ENCODE measurements at places on chromosomes 3 and 15. TPM values are rescaled to one million over a fixed set of nuclear protein-coding genes. Genes with fewer than 3 reads are reported as not detected.

The PAQR9 gene
- total RNA-seq = not detected

The AGBL1 gene
- not detected for total RNA-seq

DNA sequence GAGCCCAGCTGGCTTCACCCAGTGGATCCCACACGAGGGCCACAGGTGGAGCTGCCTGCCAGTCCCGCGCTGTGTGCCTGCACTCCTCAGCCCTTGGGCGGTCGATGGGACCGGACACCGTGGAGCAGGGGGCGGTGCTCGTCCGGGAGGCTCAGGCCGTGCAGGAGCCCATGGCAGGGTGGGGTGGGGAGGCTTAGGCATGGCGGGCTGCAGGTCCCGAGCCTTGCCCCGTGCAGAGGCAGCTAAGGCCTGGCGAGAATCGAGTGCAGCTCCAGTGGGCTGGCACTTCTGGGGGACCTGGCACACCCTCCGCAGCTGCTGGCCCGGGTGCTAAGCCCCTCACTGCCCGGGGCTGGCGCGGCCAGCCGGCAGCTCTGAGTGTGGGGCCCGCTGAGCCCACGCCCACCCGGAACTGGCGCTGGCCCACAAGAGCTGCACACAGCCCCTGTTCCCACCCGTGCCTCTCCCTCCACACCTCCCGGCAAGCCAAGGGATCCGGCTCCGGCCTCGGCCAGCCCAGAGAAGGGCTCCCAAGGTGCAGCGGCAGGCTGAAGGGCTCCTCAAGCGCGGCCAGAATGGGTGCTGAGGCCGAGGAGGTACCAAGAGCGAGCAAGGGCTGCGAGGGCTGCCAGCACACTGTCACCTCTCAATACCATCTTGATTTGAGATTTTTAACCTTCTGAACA, 121.4 kb downstream of the EPHB1 start:
- no peak for DNase-seq

DNA sequence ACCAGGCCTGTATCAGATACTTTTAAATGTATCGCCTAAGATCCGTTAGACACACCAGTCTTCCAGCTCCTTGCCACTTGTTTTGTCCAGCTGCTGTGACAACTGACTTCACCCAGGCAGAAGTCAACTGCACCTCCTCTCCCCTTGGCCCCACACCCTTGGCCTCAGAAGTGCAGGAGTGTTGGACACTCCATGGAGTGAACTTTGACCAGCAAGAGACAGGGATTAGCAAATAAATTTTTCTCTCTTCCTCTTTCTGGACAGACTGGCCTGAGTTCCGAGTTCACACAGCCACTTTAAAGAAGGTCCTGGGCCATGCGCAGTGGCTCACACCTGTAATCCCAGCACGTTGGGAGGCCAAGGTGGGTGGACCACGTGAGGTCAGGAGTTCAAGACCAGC, 2.9 kb upstream of the CLN6 start:
- no peak for DNase-seq

DNA sequence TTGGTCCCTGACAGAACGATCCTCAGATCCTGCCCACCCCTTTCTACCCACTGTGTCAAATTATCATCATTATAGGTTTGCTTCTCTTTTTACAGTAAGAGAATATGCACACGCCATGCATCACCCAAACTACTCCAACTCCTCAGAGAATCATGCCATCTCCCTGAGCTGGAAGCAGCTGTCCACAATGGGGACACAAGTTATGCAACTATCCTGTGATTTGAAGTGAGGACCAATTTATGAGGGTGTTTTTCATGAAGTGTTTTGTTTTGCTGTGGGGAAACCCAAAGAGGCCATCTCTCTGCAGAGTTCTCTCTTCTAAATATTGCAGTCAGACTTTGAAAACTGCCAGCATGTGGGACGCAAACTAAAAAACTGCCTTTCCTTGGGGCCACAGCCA, 35.8 kb upstream of the TNFSF10 start:
- no peak for DNase-seq

The TRIM71 gene
- total RNA-seq = not detected

The A4GNT gene
- total RNA-seq = not detected

The PIGZ gene
- total RNA-seq = 0.67 TPM

- no peak for DNase-seq
Observed at GRCh38 chr15:56930669-56931313, 12.3 kb downstream of the TCF12 start.

Data from HT1080 (cell line).